Stimulated activated CD8-positive, alpha-beta memory T cell treated with anti-CD3 and anti-CD28 coated beads, Interleukin-15, amount 100 ng/mL, for 1 hour (primary cell): ENCODE measurements at places on chromosomes 7 and 10.

DNA sequence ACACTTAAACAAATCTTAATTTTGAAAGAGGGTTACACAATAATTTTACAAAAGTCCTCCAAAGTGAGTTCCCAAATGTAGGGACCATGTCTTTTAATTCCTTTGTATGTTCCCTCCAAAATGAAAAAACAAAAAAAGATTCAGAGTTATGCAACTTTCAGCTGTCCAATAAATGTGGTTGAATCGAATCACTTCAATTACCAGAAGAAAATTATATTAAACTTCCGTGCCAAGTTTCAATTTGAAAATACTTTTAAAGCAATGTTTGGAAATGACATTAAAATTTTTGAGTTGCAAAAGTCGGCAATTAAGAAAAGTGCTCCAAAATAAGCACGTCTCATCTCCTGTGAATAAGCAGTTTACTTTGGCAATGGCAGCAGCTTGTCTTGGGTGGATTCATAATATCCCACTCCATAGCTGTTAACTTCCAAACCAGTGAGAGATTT lies 60.3 kb upstream of the C1GALT1 start:
- DNase-seq, result no peak

DNA sequence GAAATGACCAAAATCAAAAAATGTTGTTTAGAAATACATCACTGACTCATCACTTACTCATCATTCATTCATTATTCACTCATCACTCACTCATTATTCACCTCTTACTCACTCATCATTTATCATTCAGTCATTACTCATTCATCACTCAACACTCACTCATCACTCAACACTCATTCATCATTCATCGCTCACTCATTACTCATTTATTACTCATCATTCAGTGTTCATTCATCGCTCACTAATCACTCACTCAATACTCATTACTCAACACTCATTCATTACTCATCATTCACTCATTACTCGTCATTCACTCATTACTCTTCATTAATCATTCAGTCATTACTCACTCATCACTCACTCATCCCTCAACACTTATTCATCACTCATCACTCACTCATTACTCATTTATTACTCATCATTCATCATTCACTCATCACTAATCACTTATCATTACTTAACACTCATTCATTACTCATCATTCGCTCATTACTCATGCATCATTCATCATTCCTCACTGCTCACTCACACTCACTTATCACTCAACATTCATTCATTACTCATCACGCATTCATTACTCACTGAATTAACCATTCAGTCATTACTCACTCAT lies 238.5 kb downstream of the ADARB2 start:
- DNase-seq, result no peak

GRCh38 chr10:127283017-127283416 lies 86.6 kb upstream of the INSYN2A start:
- DNase-seq, result no peak

DNA sequence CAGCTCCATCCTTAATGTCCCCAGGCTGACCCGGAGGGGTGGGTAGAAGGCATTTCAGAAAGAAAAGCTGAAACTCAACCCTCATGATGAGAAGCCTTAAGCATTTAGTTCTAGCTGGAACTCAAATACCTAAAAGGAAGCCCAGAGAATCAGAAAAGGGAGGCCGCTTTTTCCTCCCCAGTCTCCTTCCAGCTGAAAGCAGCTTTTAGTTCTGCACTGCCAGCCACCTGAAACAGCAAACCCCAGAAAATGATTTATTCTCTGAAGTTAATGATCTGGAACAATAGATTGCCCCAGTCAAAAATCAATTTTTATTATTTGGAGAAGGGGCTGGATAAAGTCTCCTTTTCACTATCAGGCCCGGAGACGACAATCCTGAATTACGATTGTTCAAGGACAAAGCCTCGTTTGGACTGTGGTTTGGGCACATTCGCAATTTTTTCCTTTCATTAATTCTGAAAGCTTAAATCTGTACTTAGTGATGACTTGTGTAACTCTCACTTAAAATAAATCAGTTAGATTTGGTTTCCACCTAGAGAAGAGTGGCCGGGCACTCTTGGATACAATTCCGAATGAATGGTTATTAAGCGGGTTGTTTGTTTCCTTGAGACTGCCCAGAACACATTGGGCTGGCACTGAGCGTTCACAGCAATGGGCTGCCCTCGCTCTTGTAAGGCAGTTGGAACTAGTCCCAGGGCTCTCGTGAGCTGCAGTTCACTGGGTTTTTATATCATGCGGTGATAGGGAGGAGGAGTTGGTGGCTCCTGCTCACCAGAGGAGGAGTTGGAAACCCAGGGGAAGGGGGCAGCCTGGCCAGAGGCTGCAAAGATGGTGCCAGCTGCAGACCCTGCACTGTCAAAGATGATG lies 262.2 kb downstream of the CCSER2 start:
- no peak for DNase-seq

GRCh38 chr7:2287745-2288144 lies 26.5 kb downstream of the SNX8 start:
- DNase-seq, result no peak

DNA sequence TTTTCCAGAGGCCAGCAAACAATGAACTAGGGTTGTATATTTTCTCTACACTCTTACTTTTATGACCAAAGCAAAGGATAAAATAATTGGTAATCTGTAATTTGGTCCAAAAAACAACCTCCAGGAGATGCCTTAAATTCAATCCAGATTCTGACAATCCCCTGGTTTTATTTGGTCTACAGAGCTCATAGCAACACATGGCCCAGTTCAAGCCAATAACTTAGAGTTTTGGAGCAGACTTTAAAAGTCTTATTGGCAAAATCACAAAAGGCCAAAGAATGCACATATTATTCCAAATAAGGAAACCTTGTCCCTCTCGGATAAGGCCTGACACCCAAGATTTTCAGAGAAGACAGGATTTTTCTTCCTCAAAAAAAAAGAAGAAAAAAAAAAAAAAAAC lies 51.9 kb downstream of the SORBS1 start:
- no peak for DNase-seq

DNA sequence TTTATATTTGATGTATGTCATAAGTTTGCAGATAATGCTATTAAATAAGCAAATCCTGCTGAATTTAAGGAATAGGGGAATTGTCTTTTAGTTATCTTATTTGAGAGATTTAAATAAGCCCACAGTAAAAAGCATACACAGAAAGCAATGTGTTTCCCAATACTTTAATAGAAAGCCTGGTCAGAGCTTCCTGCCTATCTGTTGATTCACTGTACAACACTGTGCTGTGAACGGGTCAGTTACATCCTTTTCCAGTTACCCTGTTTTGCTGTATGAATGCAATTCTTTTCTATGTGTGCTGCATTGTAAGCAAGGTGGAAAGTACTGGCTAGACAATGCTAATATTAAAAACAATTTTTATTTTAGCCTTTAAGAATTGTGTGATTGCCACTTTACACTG lies 81.2 kb downstream of the ANKRD7 start:
- DNase-seq, result no peak

DNA sequence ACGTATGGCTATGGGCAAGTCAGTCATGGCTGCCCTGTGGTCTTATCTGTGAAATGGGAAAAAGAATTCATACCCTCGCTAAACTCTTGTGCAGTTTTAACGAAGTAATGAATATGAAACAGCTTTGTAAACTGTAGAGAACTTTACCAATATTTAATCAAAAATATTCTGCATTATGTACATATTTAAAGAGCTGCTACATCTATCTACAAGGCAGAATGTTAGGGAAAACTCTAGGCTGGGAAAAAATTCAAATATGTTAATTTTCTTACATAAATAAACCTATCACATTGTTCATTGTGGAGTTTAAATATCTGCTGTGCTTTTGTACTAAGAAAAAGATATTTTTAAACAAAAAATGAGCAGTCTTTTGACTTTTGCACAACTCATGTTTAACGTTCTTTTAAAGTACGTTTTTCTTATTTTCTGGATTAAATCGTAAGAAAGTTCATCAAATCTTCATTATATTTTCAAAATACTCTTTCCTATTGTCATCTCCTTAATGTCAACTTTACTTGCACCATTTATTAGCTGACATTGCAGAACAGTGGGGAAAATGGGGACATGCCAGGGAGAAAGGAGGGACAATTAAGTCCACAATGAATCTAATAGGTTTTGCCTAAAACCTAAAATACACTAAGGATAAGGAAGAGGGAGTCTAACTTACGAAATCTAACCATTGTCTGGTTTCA lies 57.5 kb downstream of the ICA1 start:
- DNase-seq, result no peak

DNA sequence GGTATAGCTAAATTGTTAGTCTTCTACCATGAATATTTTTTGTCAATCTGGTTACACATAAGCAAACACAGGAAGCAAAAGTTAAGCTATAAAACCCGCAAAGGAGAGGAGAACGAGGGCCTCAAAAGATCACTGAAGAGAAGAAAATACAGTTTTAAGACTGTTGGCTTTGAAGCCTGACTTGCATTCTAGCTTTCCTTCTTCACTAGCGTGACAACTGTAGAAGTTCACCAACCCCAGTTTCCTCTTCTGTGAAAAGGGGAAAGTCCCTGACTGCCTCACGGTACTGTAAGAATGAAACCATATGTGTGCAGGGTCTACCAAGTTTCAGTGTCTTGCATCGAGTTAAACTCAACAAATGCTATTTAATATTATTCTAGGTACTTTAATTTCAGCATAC lies 7.5 kb upstream of the LRRN3 start:
- no peak for DNase-seq

DNA sequence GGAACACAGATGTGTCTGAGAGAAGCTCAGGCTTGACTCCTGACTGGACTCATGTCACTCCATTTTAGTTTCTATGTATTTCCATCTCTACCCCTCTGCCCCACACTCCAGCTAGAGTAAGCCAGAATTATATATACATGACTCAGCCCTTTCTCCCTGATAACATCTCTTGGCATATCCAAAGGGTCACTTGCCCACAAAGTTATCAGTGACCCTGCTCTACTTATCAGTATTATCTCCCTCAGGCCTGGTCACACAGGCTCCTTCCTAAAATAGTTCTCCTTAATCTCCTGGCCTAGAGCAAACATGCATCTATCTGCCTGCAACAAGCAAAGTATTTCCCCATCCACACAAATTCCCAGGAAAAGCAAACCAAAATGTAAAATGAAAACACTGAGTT lies 598.3 kb downstream of the SUGCT start:
- DNase-seq, result no peak

DNA sequence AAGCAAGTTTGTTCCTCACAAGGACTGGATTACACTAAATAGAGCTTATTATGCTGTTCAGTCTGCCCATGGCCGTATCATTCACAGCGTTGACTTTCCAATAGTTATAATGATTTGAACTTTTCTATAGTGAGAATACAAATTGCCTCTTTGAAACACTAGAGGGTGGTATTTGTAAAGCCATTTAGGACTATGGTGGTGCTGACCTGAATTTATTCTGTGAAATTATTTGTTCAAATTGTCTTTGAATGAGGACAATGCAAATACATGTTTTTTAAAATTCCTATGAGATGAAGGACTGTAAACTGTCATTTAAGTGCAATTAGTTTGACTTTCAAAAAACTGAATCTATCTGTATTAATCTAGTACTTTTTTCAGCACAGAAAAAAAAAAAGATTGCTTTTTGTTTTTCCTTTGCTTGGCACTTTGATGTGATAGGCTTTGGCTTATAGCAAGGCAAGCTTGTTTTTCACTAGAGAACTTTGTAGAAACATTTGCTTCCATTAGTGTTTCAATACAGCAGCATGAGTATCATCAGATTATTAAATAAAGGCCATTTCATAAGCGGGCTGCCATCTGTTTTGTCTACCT lies 122.7 kb upstream of the TMEM229A start:
- no peak for DNase-seq

DNA sequence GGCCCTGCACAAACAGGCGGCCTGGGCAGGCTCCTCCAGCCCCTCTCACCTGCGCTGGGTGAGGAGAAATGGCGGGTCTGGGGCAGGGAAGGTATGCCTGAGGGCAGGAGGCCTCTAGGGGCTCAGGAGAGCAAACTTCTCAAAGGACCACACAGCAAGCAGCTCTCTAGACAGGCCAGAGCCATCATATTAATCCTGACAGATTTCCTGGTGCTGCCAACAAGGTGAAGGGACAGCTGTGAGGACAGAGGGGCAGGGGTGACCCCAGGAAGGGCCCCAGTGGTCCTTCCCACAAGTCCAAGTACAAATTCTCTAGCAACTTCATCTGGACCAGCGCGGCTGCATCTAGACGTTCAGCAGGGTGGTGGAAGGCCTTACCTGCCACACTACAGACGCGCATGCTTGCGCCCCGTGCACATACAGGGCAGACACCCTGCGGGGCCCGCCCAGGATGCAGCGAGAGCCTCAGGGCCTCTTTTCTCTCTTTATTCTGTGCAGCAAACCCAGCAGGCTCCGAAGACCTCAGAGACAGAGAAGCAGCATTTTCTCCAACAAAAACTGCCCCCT lies 62.1 kb downstream of the ZRANB1 start:
- no peak for DNase-seq

- no peak for DNase-seq
These were observed 96.1 kb upstream of the BMPER start for GRCh38 chr7:33809228-33809627.

- DNase-seq, result no peak
These were observed 198.9 kb downstream of the TCF7L2 start for GRCh38 chr10:113148901-113149300.

- DNase-seq, result no peak
These were observed 19.0 kb downstream of the ADCYAP1R1 start for GRCh38 chr7:31070991-31071644.

DNA sequence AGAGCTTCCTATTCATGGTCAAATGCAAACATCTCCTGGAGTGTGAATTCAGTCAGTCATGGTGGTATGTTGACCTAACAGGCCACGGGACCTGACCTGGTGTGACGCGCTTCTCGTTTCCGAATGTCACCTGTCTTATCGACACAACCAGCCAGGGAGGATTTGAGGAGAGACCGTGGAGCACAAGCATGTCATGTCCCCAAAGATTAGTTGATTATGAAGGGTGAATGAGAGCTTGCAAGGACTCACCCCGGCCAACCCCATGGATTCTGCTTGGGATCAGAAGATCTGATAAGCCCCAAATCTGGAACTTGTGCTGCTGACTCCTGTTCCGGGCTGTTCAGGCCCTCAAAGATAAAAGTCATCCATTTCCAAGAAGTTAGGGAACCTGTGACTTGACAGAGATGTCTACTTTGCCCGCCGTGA lies 10.5 kb downstream of the ADRA2A start:
- no peak for DNase-seq

DNA sequence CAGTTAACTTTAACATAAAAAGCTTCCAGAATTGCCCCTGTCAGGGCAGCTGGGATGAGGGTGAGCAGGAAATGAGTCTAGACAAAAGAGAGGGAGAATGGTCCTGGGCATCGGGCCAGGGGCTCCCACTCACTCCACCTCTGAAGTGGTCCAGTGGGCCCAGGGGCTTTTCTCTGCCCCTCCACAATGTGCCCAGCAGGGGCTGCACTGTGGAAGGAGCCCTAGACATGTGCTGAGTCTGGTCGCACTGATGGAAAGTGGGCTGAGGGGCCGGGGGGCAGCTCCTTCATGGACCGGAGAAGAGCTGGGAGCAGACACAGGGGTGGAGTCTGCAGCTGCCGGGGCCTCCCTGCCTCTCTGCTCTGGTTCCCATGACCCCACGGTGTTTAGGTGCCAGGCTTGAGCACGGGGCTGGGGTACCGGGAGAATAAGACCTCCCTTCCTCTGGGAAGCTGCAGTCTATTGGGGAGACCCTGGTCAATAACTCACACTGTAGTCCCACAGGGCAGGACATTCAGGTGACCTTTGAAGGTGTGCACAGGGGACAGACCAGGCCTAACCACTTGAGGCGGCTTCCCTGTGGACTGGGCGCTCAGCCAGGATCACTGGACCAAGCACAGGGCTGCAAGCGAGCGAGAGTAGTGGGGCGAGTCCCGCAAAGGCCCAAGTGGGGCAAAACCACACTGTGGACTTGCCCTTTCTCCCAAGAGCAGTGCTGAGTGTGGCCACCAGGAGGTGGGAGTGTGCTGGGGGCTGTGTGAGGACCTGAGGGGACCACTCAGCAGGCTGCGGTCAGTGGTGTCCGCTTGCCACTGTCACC lies 6.1 kb downstream of the ADCY1 start:
- no peak for DNase-seq
